Spleen (tissue), 13 donors: ENCODE measurements at places on chromosomes 12 and 14. TPM values are rescaled to one million over a fixed set of nuclear protein-coding genes. Genes with fewer than 3 reads are reported as not detected.

DNA sequence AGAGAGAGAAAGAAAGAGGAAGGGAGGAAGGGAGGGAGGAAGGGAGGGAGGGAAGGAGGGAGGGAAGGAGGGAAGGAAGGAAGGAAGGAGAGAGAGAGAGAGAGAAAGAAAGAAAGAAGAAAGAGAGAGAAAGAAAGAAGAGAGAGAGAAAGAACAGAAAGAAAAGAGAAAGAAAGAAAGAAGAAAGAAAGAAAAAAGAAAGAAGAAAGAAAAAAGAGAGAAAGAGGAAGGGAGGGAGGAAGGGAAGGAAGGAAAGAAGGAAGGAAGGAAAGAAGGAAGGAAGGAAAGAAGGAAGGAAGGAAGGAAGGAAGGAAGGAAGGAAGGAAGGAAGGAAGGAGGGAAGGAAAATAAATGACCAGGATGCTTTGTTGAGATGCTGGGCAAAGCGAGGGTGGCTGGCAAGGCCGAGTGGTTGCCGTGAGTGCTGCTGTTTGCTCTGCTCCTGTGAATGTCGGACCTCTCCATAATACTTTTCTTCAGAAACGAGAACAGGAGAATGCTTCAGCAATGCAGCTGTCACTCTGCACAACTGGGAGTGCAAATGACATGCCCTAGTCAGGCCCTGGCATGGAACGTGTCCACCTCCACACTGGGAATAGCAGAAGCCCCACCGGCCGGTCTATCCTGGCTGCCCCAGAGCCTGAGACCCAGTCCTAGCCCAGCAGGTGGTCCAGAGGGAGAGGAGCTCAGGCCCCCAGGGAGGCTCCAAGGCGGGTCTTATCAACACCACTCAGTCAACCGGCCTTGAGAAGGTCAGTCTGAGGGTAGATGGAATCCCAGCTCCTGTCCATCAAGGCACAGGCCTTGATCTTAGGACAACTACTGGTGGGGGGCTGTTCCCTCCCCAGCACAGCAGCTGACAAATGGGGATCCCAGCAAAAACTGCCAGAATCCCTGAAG, 25.1 kb upstream of the EIF5 start:
- peak; percentile 41 for DNase-seq

DNA sequence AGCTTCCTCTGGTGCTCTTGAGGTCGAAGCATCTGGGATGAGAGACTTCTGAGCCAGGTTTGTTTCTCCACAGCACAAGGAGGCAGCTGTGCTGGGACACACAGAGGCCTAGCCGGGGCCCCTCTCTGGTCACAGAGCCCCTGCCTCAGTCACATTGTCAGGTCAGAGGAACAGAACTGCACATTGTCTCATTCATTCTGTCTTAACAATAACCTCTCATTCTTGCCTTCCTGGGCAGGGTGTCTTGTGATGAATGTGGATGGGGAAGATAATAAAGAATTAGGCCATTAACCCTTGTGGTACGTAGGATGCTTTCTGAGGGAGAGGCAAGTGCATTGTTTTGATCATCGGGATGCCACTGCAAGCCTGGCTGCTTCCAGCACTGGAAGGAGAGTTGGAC, 29.8 kb downstream of the FNTB start:
- no peak for DNase-seq

- DNase-seq, result no peak
Observed at GRCh38 chr14:58107947-58108552, 44.0 kb downstream of the ARMH4 start.

DNA sequence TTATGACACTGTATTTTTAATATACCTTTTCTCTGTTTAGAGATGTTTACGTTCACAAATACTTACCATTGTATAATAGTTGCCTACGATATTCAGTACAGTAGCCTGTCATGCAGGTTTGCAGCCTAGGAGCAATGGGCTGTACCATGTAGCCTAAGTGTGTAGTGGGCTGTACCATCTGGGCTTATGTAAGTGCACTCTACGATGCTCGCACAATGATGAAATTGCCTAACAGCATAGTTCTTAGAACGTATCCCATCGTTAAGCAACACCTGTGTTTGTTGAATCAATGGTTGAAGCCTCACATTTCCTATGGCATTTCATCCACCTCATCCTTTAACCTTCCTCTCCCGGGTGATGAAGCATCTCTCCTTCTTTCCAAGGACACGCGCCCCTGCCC, 12.5 kb upstream of the EML1 start:
- DNase-seq, result no peak

DNA sequence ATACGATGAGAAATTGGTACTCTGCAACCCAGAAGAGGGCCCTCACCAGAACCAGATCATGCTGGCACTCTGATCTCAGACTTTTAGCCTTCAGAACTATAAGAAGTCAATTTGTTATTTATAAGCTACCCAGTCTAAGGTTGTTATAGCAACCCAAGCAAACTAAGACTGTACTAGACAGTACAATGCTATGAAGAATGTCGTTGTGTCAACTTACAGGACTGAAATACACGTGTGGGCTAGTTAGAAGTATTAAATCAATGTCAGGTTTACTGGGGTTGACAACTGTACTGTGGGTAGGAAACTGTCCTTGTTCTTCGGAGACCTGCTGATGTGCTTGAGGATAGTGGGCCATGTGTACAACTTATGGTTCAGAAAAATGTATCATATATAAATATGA, 19.7 kb downstream of the DUSP16 start:
- DNase-seq, result no peak

DNA sequence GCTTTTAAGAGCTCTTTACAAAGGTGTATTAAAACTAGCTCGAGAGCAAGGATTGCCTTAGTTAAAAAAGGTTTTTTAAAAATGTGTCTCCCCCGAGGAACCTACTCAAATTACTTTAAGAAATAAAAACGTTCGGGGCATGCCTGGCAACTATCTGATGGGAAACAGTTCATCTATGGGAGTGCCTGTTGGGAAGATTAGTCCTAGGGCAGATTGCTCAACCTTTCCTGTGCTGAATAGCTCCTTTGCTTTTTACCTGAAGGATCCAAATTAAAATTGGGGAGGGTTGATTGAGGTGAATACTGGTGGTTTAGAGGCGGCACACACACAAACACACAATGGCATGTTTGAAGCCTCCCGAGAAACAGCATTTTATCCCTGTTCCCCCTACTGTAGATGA, 541.4 kb upstream of the ATP2B1 start:
- DNase-seq, result no peak

DNA sequence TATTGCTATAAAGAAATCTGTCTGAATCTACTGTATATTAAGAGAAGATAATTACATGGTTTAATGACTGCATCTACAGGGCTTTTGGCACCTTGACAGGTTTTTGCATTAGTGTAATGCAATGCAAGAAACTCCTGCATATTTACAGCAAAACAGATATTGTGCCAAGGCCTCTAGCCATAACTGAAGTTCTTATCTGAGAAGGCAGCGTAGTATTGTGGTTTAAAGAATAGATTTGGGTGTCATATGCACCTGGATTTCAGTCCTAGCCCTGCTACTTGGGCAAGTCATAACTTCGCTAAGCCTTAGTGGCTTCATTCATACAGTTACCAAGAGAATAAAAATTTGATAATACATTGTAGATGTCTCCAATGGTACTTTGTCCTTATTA, 350.1 kb downstream of the CCDC91 start:
- DNase-seq, result no peak

GRCh38 chr14:68652433-68652690, 140.5 kb downstream of the ZFP36L1 start:
- DNase-seq, result peak; percentile 57

DNA sequence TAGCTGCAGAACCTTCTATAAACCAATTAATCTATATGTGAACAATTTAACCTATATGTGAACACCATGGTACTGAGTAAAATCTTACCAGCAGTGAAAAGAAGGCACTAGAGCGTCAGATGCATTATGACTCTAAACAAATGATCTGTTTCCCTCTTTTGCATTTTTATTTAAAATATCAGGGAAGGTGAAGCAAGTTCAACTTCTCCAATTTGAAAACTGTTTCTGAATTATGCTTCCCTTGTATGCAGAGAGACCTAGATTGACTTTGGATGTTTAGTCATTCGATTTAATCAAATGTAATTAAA, 80.9 kb downstream of the DAD1 start:
- no peak for DNase-seq

DNA sequence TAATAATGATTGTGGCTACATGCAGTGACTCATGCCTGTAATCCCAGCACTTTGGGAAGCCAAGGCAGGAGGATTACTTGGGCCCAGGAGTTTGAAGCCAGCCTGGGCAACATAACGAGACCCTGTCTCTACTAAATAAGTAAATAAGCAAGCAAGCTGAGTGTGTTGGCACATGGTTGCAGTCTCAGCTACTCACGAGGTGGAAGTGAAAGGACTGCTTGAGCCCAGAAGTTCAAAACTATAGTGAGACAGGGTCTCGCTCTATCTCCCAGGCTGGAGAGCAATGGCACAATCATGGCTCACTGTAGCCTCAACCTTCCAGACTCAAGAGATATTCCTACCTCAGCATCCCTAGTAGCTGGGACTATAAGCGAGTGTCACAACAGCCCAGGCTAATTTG, 64.7 kb downstream of the RPS6KA5 start:
- DNase-seq, result no peak

DNA sequence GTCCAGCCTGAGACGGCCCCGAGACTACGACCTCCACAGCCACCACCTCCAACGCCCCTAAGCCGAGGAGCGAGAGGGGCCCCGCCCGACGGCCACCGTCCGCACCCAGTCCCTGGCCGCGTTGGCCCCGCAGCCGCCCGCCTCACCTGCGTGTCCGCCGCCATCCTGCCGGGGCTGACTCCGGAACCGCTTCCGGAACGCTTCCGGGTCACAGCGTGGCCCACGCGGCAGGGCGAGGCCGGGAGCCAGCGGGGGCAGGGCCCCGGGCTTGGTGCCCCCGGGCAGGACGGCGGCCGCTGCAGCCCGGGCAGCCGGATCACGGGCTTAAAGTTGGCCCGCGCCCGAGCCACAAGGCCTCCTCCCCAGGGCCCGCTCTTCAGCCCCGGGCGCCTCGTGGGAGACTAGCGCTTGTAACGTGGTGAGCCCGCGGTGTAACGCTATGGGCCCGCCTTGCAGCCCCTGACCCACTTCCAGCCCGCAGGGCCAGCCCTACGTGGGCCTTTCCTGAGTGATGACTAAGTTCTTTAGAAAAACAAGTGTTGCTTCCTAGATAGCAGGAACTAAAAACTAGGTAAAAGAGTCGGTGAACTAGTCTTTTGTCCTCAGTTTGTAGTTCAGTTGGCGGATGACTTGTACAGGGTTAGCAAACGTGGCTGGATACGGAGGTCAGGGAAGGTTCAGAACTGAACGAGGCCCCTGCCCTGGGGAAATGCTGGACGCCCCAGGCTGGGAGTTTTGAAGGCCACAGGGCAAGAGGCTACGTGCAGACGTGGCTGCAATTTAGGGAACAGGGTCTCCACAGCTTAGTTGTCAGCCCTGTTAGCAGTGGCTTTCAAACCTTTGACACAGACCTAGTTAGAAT, at the start of gene GCN1:
Gene GCN1, minus strand, starts transcription at position 182 of the 862 bp plus-strand sequence. Its CDS starts 18 bp downstream, at position 164.
- peak; percentile 96 for DNase-seq

PIWIL1 gene
- 0.38 TPM for total RNA-seq

HOXC12 gene
- total RNA-seq, result not detected

BTBD6 gene
- 23.6 TPM for total RNA-seq

MYO1H gene
- not detected for total RNA-seq

KRT82 gene
- not detected for total RNA-seq

CD9 gene
- total RNA-seq, result 50.0 TPM
